ENCODE measurements at places on chromosomes 11 and 22.

DNA sequence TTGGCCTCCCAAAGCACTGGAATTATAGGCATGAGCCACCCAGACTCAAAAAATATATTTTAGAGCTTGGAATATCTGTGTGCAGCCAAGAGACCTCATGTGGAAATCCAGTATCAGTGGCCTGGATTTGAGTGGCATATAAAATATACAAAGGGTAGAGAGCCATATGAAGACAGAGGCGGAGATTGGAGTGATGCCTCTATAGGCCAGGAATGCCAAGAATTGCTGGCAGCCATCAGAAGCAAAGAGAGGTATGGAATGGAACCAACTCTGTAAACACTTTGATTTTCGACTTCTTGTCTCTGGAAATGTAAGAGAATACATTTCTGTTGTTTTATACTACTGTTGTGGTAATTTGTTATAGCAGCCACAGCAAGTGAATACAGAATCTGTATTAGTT lies 123.0 kb downstream of the PLEKHA7 start:
- DNase-seq, result no peak

GRCh38 chr11:131724436-131724975 lies 354.1 kb downstream of the NTM start:
- no peak for DNase-seq

DNA sequence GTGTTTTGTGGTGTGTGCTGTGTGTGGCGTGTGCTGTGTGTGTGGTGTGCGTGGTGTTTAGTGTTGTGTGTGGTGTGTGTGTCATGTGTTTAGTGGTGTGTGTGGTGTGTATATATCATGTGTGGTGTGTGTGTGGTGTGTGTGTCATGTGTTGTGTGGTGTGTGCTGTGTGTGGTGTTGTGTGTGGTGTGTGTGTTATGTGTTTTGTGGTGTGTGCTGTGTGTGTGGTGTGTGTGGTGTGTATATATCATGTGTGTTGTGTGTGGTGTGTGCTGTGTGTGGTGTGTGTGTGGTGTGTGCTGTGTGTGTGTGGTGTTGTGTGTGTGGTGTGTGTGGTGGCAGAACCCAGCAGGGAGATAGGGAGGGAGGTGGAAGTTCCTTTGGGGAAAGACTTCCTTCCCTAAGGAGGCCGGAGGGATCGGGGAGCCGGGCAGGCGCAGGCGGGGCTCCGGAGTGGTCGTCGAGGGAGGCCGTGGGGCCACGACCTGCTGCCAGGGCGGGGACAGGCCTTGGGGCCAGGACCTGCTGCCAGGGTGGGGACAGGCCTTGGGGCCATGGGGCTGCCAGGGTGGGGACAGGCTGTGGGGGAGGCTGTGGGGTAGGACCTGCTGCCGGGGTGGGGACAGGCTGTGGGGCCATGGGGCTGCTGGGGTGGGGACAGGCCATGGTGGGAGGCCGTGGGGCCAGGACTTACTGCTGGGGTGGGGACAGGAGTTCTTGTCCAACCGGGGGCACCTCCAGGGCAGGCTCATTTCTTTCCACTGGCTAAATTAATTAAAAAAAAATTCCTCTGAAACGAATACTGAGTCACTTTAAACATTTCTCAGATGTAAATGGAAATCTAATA lies 15.2 kb downstream of the PIM3 start:
- DNase-seq, result peak; percentile 38

DNA sequence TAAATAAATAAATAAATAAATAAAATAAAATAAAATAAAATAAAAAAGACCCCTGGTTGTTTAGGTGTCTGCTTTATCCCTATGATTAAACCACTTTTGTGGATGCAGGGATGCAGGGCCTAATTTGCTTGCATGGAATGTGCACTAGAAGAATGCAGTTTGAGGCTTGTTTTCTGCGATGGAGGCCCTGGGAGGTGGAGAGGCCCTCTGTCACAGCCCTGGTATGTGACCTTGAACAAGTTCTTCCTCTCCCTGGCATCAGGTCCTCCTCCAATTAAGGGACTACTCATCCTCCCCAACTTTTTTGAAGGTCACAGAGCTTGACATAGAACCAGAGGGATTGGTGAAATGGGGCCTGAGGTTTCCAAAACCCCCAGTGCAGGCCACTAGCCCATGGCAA lies 22.7 kb downstream of the KCNJ4 start:
- no peak for DNase-seq

DNA sequence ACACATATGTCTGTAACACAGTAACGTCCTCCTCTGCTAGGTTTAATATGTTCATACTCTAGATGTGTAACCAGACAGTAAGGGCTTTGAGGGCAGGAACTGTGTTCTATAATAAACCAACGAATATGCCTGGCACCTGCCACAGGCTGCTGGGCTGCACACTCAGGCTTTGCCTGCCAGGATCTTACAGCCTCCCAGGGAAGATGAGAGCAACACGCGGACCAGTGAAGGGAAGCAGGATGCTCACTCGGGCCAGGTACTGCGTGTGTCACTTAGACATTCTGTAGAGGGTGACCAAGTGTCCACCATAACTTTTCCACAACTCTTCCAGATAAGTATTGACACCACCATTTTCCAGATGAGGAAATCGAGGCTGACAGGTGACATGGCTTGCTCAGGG lies 21.7 kb upstream of the BAIAP2L2 start:
- no peak for DNase-seq

DNA sequence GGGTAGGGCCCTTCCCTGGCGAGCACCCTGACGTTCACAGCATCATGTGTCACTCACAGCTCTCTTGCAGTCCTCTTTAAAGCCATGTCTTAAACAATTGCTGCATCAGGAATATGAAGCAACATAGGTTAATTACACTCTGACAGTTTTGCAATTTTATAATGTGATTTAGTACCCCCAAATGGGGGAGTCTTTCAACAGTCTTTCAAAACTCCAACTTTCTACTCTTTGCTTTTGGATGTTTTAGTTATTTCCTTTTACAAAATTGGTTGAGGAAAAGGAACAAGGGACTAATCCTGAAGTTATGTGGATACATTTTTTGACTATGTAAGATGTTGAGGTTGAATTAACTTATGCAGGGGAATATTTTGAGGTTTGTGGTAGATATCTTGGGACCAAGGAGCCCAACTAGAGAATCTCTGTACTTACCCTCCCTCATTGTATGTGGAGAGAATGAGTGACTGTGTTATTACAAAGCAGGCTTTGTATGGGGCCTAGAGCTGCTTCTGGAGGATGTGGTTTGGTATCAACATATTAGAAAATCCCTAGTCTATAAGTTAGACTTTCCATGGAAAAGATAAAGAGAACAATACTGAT lies at the start of gene MMP8:
Gene MMP8, minus strand, starts transcription at position 51 of the 597 bp plus-strand sequence. CDS start 99 bp downstream, outside the sequence.
- DNase-seq, result no peak

DNA sequence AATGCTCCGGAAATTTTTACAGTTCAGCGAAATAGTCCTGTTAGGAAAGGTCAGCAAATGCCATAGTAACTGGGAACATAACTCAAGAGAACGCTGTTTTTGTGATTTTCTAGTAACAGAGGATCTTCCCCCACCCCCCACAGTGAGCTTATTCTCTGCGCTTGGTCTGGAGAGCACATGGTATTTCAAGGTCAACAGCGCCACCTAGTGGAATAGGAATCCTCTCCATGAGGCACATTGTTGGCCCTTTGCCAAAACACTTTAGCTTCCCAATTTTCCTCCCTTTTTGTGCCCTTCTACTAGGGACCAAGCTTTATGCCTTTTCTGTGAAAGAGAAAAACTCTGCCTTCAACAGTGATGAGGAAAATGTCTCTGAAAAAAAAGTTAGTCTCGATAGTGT lies 13.2 kb upstream of the OR4C12 start:
- peak; percentile 76 for DNase-seq

DNA sequence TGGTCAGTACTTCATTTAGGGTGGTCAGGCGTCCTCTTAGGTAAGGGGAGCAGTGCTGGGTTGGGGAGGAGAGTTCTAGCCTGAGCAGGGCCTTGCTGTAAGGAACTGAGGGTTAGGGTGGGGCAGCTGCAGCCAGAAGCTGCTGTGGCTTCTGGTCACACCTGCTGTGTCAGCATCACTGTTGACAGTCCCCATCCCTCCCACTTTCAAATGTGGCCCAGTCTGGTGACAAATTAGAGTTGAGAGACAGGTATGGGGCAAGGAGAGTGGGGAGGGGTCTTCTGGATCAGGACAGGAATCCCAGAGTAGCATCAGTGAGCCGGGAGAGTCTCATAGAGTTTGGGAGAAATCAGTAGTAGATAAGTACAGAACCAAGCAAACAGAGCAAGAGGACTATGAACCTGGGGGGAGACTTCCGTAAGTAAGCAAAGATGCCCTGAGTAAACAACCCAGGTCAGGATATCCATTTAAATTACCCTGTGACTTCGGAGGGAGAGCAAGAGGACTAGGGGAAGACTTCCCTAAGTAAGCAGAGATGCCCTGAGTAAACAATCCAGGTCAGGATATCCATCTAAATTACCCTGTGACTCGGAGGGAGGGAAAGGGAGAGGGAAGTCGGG lies 53.7 kb downstream of the PPP6R2 start:
- peak; percentile 29 for DNase-seq

DNA sequence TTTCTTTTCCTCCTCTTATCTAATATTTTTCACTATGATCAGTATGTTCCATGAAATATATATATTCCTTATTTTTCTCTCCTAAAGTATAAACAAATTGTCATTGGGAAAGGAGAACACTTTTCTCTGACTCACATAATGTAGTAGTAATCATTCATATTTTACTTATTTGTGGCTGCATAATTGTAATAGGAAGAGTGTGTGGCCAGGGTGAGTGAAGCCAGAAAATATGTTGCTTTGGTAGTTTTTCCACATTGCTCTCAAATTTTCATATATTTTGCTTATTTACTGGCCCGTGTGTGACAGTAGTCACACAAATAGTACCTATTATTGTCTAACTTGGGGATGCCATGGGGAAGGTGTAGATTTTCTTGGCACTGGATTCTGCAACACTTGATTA lies 172.1 kb downstream of the DYNC2H1 start:
- no peak for DNase-seq

DNA sequence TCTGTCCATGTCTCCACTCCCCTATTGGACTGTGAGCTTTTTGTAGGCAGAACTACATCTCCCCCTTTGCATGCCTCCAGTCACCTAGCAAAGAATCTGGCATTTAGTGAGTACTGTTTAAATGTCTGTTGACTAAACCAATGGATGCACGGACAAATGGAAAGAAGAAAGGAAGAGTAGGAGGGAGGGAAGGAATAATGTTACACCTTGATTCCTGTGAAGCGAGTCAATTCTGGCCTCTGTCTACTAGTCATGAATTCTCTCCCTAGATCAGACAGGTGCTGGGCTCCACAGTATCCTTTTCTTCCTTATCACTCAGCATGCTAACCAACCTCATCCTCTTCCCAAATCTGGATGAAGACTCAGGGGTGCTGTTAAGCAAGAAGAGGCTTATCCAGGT lies 33.6 kb downstream of the GALNT18 start:
- DNase-seq, result no peak

DNA sequence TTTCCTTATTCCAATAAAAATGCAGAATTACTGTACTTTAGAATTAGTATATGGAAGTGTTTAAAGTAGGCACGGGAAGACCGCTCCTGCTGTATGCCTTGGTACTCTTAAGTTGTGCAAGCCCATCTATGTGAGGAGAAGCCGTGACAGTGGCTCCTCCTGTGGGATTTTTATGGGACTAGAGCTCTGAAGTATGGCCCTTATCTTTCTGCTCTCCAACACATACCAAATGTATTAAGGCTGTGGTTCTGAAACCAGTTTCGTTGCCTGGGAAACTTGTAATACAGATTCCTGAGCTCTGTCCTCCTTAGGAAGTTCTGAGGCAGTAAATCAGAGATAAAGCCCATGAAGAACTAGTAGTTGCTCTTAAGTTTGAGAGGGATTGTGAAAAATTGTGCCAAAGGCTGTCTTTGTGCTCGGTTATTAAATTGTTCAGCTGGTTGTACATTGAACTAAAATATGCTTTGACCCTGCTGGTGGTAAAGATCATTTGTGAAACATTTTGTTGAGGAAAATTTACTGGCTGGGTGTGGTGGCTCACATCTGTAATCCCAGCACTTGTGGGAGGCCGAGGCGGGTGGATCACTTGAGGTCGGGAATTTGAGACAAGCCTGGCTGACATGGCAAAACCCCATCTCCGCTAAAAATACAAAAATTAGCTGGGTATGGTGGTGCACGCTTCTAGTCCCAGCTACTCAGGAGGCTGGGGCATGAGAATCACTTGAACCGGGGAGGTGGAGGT lies 29.3 kb downstream of the RTN3 start:
- DNase-seq, result no peak

DNA sequence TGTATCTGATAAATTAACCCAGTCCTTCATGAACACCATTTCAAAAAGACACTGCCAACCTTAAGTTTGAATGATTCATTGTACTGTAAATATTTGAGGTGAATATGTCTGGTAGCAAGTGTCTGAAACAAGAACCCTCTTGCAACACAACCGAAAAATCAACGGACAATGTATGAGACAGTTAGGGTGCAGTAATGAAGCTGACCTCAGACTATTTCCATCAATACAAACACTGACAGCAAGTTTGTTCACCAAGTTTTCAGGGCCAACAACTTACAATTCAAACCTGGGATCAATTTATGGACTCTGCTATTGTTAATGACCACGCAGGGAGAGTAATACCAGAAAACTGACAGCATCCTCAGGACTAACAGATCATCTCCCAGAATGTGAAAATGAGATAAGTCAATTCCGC lies 126.3 kb downstream of the CADM1 start:
- DNase-seq, result no peak

- DNase-seq, result peak; percentile 37
These were observed 11.2 kb upstream of the BID start for GRCh38 chr22:17785185-17786184.

DNA sequence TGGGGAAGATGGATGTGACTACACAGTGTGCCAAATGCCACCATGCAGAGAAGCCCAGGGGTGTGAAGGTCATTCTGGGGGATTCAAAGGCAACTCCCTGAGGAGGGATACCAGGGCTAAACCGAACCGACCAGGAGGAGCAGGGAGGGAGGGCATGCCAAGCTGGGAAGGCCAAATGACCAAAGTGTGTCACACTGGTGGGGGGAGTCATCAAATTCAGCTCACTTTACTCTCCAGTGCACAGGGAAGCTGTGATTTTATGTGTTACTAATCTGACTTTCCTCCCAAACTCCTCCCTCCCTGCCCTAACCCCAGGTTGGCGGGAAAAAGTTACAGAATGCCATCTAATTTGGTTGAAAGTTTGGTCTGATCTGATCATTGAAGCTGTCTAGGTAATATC lies 29.7 kb upstream of the TSKU start:
- no peak for DNase-seq

DNA sequence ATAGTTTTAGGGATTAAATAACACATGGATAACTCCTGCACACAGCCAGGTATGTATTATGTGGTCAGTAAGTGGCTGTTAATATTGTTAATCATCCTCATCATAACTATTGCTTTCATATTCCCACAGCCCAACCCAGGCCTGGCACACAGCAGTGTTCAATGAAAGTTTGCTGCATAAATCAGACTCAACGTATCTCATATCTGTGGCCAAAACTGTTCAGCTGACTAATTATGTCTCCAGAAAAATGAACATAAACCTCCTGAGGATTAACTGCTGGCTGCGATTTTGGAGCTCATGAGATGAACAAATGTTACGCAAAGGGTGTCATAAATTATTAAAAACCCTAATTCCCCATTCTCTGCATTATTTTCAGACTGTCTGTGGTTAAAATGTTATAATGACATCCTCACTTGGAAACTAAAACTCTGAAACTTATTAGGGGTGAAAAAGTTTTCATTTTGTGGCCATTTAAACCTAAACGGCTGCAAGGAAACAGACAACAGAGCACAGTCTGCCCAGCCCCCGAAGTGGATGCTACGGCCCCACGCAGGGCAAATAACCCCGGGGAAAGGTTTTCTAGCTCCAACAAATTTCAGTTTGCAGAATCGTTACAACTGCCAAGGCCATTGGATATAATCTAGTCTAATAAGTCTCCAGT lies 17.3 kb downstream of the ABCC8 start:
- no peak for DNase-seq

- DNase-seq, result no peak
These were observed 32.8 kb downstream of the ARHGAP20 start for GRCh38 chr11:110679323-110679975.

Measured in RPMI8226 (cell line).